Suppressor macrophage (primary cell): ENCODE measurements at places on chromosomes 6 and 20.

- peak; percentile 75 for DNase-seq
Measured at GRCh38 chr6:71510057-71510713, 221.6 kb downstream of the OGFRL1 start.

DNA sequence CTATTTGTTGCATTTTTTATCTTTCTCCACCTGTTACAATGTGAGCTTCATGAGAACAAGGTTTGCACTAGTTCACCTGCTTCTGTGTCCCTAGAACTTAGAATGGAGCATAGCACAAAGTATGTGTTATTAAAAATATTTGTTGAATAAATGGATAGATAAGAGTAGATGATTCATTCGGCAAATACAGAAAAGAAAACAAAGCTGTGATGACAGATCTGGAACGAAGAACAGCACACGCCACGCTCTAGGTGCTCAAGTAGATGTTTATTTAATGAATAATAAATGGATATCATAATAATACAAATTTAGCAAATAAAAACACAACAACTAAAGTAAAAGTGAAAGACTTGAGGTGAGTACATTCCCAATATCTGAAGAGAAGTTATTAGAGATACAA, 273.1 kb downstream of the HAO1 start:
- no peak for DNase-seq

- peak; percentile 83 for DNase-seq
Measured at GRCh38 chr6:2958331-2958711, 13.0 kb downstream of the SERPINB6 start.

- DNase-seq, result no peak
Measured at GRCh38 chr6:93917216-93917615, 497.9 kb upstream of the EPHA7 start.

DNA sequence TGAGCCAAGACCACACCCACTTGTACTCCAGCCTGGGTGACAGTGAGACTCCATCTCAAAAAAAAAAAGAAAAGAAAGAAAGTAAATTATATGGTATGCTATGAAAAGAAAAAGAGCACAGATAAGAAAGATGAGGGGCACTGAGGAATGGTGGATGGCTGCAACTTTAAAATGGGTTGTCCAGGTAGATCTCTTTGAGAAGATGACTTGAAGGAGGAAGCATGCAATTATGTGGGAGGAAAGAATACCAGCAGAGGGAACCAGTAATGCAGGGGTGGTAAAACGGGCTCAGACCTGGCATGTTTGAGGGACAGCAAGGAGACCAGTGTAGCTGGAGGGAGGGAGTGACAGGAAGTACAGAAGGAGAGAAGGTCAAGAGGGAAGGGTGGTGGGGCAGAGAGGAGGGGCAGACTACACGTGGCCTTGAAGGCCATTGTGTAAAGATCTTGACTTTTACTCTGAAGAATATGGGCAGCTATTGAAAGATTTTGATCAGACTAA, 22.3 kb downstream of the LINC00237 start:
- DNase-seq, result no peak

DNA sequence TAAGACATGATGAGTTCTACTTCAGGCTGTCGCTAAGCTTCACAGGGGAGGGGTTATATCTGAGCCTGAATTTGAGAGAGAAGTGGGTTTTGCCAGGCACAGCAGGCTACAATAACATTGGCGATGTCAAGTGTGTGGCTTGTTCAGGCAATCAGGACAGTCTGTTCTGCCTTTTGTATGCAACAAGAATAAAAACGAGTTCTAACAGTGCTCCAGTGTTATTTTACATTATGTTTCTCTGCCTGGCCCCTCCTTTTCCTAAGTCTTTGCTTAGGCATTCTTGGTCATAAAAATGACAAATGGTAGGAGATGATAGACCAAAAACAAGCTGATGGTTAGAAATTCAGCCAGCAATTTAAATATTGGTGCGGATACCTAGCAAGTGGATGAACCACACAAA, 26.8 kb downstream of the PAQR8 start:
- DNase-seq, result no peak
